T-helper 17 cell (primary cell): ENCODE measurements at places on chromosomes 7 and 10. TPM values are rescaled to one million over a fixed set of nuclear protein-coding genes. Genes with fewer than 3 reads are reported as not detected.

DNA sequence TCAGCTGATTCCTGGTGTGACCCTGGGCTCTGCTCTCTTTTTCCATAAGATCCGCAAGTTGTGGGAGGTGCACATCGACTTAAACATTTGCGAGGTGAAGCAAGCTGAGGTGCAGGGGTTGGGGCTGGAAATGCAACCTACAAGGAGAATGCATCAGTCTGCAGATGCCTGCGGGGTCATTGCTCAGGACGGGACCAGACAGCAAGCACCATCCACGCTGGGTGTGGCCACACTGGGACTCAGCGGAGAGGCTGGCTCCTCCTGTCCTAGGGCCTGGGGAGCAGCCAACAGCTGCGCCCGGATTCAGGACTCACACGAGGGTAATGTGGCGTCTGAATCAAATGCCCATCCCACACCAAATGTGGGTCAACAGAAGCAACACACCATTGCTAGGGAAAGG lies 33.8 kb downstream of the STK32C start:
- no peak overlapping the region for H3K27ac ChIP-seq
- H3K36me3 ChIP-seq: peaks cover 6% of the 10 kb centered on the region

DNA sequence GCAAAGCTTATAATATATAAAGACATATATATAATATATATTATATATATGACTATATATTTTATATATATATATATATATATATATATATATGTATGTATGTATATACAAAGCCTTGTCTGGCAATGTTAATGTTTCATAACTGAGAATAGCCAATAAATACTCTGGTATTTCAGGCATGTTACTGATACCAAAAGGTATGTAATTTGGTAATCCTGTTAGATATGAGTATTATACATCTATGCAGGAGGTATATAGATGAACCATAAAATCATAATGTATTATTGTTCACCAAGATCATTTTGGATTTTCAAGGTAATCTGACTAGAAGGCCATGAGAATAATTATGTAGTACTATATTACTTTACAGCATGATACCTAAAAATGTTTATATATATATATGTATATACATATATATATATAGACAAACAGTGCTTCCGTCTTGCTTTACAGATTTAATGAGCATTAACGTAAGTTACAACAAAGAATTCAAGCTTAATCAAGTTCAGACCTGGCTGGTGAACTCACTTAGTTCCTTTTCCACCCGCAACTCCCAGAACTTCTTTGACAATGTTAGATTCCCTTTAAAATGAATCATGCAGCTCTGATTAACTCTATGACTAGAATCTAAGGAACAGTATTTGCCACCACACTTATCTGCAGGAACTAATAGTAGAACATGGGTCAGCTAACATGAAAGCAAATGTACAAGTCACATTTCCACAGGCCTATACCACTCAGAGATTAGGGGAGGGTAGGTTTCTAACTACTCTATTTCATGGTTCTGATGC lies 82.7 kb downstream of the SLC25A13 start:
- H3K27me3 ChIP-seq: no peaks in the 10 kb centered on the region
- H3K4me3 ChIP-seq: no peak overlapping the region
- no peak for DNase-seq
- peaks cover 6% of the 10 kb centered on the region for H3K36me3 ChIP-seq
- H3K27ac ChIP-seq: no peak overlapping the region
- peaks cover 20% of the 10 kb centered on the region for H3K4me1 ChIP-seq

DNA sequence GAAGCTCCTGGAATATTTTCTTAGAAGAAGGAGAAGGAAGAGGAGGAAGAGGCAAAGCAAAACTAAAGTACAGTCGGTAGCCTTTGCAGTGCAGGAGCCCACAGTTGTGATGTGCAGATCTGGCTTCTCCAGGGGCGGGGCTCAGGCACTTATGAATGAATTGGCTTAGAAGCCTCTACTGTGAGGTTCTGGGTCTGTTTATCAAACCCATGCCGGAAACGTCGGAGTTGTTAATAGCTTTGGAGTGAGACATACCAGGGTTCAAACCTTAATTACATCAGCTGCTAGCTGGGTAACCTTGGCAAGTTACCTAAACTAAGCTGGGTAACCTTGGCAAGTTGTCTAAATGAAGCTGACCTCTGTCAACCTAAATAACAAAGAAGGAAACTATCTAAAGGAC lies 89.3 kb upstream of the PITRM1 start:
- H3K4me1 ChIP-seq: peaks cover 6% of the 10 kb centered on the region
- H3K36me3 ChIP-seq: peaks cover 5% of the 10 kb centered on the region
- no peak overlapping the region for H3K4me3 ChIP-seq
- no peak for DNase-seq

DNA sequence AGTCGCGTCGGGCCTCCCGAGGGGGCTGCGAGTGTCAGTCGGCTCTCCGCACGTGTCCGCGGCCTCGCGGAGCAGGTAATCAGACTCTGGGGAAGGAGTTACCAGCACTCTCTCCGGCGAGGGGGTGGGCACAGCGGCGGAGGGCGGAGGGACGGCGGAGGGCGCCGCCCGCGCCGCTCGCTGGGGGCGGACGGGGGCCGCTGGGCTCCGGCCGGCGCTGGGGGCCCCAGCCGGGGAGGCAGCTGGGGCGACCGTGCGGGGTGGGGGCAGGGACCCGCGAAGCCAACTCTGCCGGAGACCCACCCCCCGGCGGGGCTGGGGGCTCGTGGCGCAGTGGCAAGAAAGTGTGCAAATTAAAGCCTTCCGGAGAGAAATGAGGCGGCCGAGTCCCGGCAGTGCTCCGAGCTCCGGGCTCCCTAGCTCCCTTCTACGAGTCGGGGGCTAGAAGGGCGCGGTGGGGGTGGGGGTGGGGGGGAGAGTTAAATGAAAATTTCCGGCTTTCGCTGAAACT lies at the start of gene CDK6:
TSS of gene CDK6 (minus strand) at position 85 of the 511 bp plus-strand sequence. CDS start 3,250 bp downstream, outside the sequence.
- H3K27me3 ChIP-seq: peaks cover 9% of the 10 kb centered on the region
- peak within 1 kb of the TSS; percentile 99 for H3K4me3 ChIP-seq
- H3K36me3 ChIP-seq: peaks cover 7% of the 10 kb centered on the region
- peaks cover 35% of the 10 kb centered on the region for H3K4me1 ChIP-seq

DNA sequence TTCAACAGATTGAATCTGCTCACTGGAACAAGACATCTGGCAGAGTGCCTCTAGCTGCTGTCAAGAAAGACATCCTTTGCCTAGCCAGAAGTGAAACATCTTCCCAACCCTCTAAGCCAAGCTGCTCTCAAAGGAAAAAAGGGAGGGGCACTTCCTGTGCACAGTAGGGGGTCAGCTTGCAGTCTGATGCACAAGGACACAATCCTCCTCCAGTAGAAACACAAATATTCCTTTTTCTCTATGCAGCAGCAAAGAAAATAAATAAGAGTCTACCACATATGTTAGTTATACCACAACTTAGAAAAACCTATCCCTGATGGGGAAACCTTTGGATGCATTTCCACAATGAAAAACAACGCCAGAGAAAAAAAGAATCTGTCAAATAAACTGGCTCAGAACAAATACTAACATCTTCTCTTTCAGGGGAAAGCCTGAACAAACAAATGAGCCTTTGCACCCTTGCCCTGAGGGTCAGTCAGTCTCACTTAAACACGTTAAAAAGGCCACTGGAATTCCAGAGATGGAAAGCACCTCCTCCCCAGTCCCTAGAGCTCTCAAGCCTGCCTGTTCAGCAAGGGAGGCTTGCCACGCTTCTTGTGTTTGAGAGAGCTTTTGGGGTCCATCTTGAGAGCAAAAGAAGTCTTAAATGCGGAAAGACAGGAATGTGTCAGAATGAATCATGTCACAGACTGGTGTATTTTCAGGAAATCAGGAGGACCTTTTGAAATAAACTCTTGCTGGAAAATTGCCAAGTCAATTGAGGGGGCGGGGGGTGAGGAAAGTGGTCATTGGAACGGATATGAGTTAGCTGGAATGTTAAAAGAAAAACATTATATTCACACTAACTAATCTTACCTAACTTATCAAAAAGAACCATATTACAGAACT lies 7.5 kb downstream of the LAMB1 start:
- H3K36me3 ChIP-seq: no peaks in the 10 kb centered on the region
- peaks cover 49% of the 10 kb centered on the region for H3K27me3 ChIP-seq
- H3K4me3 ChIP-seq: no peak overlapping the region
- H3K27ac ChIP-seq: no peak overlapping the region
- DNase-seq: no peak
- no peaks in the 10 kb centered on the region for H3K4me1 ChIP-seq

- H3K27ac ChIP-seq: peak overlapping the region; percentile 97
- H3K36me3 ChIP-seq: no peaks in the 10 kb centered on the region
- no peaks in the 10 kb centered on the region for H3K27me3 ChIP-seq
- DNase-seq: no peak
Measured at GRCh38 chr10:72329290-72330068, 25.2 kb downstream of the DNAJB12 start.

DNA sequence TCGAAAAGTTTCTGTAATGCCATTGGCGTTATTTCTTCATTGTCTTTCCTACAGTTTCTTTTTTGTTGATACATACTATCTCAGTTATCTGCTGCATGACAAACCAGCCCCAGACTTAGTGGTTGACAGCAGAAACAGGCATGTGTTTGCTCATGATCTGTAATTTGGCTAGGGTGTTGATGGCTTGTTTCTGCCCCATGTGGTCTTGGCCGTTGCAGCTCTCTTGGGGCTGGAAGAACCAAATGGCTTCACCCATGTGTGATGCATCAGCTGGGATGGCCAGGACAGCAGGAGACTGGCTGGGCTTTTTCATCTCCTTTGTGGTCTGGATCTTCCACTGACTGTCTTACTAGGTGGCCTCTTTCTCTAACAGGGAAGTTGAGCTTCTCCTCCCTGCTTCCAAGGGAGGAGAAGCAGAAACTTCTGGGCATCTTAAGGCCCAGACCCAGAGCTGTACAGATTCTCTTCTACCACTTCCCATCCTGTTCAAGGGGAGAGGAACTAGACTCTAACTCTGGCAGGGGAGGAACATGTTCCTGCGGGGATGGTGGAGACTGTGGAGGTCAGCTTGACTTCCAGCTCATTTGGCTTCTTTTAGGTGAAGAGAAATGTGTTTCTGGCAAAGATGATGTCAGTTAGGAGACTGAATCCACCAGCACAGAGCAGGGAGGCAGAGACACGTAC lies 89.3 kb downstream of the FANK1 start:
- DNase-seq: no peak
- peaks cover 37% of the 10 kb centered on the region for H3K27me3 ChIP-seq
- no peak overlapping the region for H3K4me3 ChIP-seq
- no peaks in the 10 kb centered on the region for H3K36me3 ChIP-seq
- peaks cover 9% of the 10 kb centered on the region for H3K4me1 ChIP-seq
- H3K27ac ChIP-seq: no peak overlapping the region

GRCh38 chr7:51102828-51103227 lies 213.8 kb downstream of the COBL start:
- no peaks in the 10 kb centered on the region for H3K36me3 ChIP-seq
- no peak overlapping the region for H3K27ac ChIP-seq
- peaks cover 10% of the 10 kb centered on the region for H3K27me3 ChIP-seq
- DNase-seq: no peak

DNA sequence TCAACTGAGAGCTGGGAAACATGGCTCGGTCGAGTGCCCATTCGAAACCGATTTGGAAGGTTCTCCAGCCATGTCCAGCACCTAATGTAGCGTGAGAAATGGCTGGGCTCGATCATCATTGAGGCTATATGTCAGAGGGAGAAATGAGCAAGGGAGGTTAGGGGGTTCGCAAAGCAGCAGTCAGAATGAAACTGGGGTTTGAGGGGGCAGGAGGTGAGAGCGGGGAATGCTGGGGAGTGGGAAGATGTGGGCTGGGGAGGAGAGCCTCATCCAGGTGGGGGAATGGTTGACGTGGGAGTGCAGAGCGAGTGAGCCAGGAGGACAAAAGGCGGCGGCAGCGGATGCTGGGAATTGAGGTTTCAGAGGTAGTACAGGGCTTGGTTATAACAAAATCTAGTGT lies 34.8 kb upstream of the GALNTL5 start:
- DNase-seq: no peak
- H3K36me3 ChIP-seq: no peaks in the 10 kb centered on the region
- H3K27me3 ChIP-seq: peaks cover 70% of the 10 kb centered on the region
- H3K4me1 ChIP-seq: peaks cover 12% of the 10 kb centered on the region
- H3K4me3 ChIP-seq: no peak overlapping the region
- no peak overlapping the region for H3K27ac ChIP-seq

DNA sequence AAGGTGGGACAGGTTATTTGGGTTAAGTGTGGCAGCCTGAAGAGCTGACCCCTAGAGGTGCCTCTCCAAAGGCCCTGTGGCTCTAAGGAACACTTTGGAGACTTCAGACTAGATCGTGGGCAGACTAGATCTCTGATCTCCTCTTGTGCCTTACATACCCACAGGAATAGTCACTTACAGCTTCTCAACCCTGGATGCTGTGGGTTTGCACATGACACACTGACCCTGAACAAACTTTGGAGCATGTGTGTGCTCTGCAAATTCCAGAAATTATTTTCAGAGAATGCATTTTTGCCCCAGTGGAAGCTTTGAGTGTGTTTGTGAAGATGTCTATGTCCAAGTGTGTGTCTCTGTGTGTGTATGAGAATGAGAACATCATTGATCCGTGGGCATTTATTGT lies 119.6 kb downstream of the EMX2 start:
- no peak for DNase-seq
- peaks cover 10% of the 10 kb centered on the region for H3K27me3 ChIP-seq
- H3K4me1 ChIP-seq: no peaks in the 10 kb centered on the region
- H3K36me3 ChIP-seq: no peaks in the 10 kb centered on the region

DNA sequence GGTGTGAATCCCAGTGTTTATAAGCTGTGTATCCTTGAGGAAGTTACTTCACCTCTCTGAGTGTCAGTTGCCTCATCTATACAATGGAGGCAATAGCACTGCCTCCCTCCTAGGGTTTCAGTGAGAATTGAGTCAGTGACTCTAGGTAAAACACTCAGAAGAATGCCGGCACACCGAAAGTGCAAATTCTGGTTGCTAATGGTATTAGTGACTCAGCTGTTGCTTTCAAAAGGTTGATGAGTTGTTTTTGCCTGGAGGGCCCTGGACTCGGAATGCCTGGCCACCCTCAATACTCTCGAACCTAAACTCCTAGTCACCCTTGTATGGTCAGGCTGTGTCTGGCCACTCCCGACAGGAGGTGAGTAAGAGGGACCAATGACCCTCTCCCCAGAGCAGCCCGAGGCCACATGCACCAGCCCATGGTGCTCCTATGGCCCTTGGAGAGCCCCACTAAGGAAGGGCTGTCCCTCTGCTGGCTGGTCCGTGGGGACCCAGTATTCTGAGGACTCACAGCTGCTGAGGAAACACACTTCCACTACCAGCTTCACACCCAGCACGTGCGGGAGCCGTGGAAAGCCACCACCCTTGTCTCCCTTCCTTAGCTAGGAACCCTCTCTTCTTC lies 60.2 kb downstream of the CALML3 start:
- H3K36me3 ChIP-seq: peaks cover 3% of the 10 kb centered on the region
- H3K4me1 ChIP-seq: peaks cover 6% of the 10 kb centered on the region
- no peak for DNase-seq

The KLF6 gene
- total RNA-seq: 1,918 TPM

The NIPSNAP2 gene
- total RNA-seq: 32.7 TPM

The PRKG1 gene
- 4.1 TPM for total RNA-seq

The SND1 gene
- total RNA-seq: 208 TPM
